ENCODE measurements at places on chromosomes 3 and 15.

DNA sequence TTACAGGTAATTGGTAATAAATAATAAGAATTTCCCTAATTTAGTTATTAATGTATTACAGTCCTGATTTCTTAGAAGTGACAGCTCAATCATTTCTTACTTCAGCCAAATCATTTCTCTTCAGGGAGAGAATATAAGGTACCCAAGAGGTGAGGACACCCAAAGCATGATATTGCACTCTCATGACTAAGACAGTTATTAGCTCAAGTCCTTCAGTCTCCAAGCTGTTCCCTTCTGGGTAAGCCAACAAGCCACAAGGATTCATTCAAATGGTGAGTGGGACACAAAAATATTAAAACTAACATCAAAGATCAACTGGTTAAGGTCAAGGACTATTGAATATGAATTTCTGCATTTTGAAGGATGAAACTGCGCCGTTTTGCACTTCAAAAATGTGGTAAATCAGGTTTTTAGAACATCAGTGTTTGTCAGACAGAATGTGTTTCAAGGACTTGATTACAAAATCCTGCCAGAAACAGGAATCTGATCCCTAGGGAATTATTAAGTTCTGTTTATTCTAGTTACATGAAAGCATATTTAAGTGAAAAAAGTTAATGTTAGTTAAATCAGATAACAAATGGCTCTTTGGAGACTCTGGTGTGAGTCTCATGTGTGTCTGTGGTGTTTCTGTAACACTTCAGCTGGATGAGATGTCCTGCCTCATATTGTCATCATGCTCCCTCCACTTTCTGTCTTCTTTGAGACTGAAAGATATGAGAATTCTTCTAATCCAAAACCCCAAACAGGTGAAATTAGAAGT, 101.7 kb upstream of the COL8A1 start:
- no peak overlapping the region for H3K27ac ChIP-seq
- no peaks in the 10 kb centered on the region for H3K27me3 ChIP-seq
- no peaks in the 10 kb centered on the region for H3K4me1 ChIP-seq
- no peak for DNase-seq
- H3K4me3 ChIP-seq: no peak overlapping the region

DNA sequence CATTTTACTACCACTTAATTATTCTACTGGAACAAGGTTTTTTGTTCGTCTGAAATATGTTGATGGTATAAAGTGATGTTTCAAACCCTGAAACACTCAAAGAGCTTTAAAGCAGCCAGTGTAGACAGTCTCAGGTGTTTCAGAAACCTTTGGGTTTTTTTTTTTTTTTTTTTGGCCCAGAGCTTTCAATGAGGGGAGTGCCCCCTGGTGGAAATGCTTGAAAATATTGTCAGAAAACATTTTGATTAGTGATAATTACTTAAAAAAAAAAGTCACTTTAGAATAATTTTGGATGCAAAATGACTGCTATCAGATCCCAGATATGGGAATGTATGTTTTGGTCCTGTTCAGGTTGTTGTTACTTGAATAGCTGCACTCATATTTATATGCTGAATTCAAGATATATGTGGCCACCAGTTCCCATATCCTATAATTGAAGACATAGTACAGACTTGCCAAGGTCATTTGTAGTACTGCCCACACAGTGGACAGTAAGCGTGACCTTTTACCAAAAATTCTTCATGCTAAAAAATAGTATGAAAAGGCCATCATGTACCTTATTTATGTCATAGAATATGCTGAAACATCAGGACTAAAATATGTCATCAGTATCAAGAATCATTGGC, 35.9 kb downstream of the SATB1 start:
- no peaks in the 10 kb centered on the region for H3K27me3 ChIP-seq
- H3K36me3 ChIP-seq: peaks cover 57% of the 10 kb centered on the region
- DNase-seq: no peak
- peaks cover 43% of the 10 kb centered on the region for H3K4me1 ChIP-seq
- no peak overlapping the region for H3K4me3 ChIP-seq
- H3K27ac ChIP-seq: no peak overlapping the region

GRCh38 chr3:48387634-48388033, 15.6 kb downstream of the FBXW12 start:
- H3K4me3 ChIP-seq: no peak overlapping the region
- DNase-seq: no peak
- H3K4me1 ChIP-seq: no peaks in the 10 kb centered on the region
- no peaks in the 10 kb centered on the region for H3K36me3 ChIP-seq
- H3K27ac ChIP-seq: no peak overlapping the region
- H3K27me3 ChIP-seq: peaks cover 61% of the 10 kb centered on the region

DNA sequence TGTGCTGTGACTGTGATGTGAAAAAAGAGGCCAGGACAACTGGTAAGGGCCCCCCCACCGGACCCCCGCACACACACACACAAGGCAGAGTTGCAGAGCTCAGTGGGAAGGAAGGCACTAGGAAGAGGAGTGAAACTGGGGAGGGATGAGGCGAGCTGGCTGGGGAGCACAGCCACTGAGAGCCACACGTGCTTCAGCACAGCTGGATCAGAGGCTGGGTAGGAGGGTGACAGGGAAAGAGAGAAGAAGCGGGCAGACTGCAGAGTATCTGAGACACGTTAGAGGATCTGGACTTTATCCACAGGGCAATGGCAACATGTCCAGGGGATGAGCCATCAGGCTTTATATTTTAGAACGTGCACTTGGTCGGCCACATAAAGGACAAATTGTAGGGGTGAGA, 38.0 kb upstream of the TKT start:
- H3K36me3 ChIP-seq: peaks cover 5% of the 10 kb centered on the region
- no peaks in the 10 kb centered on the region for H3K4me1 ChIP-seq
- no peaks in the 10 kb centered on the region for H3K27me3 ChIP-seq
- H3K27ac ChIP-seq: no peak overlapping the region
- no peak overlapping the region for H3K4me3 ChIP-seq
- no peak for DNase-seq

DNA sequence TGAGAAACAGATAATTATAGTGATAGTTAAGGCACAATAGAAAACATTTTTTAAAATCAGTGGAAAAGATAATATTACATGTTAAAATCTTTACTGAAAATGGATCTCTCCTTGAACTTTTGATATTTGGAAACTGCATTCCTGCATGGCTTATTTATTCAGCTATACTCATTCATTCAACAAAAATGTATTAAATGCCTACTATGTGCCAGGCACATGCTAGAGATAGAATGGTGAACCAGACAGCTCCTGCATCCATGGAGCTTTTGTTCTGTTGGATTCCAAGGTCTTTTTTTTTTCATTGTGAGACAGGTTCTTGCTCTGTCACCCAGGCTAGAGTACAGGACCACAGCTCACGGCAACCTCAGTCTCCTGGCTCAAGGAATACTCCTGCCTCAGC, 4.5 kb downstream of the PXK start:
- H3K27ac ChIP-seq: no peak overlapping the region
- H3K27me3 ChIP-seq: no peaks in the 10 kb centered on the region
- peaks cover 39% of the 10 kb centered on the region for H3K4me1 ChIP-seq
- H3K36me3 ChIP-seq: peaks cover 36% of the 10 kb centered on the region
- no peak overlapping the region for H3K4me3 ChIP-seq

Measured in activated CD8-positive, alpha-beta memory T cell treated with anti-CD3 and anti-CD28 coated beads, Interleukin-2, amount 10 ng/mL, durations not matched to agents 7 days and 5 days (primary cell).